D341Med (cell line): ENCODE measurements at places on chromosomes 5 and 9.
A peak's percentile ranks its signal among the peaks of the same experiment; 100 is the strongest.

DNA sequence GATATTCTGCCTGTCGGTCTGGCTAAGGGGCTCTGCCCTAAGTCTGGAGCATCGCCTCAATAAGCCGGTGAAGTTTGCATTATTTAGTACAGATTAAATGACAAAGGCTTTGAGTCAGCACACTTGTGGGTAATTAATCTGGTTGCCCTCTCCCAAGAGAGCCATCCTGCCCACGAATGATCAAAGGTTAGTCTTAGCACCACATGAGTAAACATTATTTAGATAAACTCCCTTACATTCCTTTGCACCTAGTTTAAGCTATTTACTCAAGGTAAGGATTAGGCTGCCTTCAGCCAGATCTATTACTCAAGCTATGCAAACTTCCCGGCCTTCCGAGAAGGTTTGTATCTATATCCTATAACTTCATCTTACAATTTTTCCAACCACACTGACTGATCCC, 572.1 kb downstream of the CHSY3 start:
- DNase-seq, result no peak

DNA sequence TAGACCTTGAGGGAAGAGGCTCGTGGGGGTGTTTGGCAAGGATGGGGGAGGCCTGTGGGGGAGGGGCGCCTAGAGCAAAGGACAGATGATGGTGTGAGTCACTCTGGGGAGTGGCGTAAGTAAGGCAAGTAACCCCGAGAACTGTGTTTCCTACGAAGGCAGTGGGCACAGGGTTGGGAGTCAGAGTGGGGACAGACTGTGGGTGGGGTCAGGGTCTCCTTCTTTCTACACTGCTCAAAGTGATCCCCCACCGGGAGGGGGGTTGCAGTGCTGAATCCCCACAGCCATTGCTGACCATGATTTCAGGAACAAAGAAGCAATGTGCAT, 136.8 kb downstream of the TENT4A start:
- no peak for DNase-seq

GRCh38 chr5:170393958-170394357, 4.8 kb upstream of the KCNMB1 start:
- DNase-seq, result no peak

GRCh38 chr5:145130996-145131395, 704.1 kb downstream of the PRELID2 start:
- DNase-seq, result no peak

GRCh38 chr9:98884849-98885248, 58.9 kb upstream of the COL15A1 start:
- DNase-seq, result no peak

GRCh38 chr5:55303238-55303690, 4.2 kb downstream of the DHX29 start:
- DNase-seq, result no peak

GRCh38 chr5:175129121-175129520, 314.9 kb downstream of the DRD1 start:
- DNase-seq, result no peak

- DNase-seq, result no peak
Observed at GRCh38 chr5:35415309-35415708, 185.0 kb upstream of the PRLR start.

GRCh38 chr9:121886759-121887485, 206.2 kb downstream of the TTLL11 start:
- DNase-seq, result no peak

GRCh38 chr9:17635115-17635890, 56.4 kb downstream of the SH3GL2 start:
- DNase-seq, result no peak

DNA sequence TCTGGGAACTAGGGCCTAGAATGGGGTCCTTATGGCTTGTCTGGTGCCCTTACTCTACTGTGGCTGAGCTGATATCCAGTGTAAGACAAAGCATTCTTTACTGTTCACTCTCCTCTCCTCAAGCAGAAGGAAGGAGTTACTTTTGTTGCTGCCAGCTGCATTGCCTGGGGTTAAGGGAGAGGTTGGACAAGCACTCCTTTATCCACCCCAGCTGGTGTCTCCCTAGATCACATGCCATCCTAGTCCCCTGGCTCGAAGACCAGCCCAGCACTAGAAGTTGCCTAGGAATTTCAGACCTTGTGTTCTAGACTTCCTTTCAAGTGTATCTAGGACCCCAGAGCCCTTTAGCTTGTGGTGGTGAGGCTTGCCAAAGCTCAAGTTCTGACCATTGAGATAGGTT, 1051.5 kb upstream of the C9orf72 start:
- DNase-seq, result no peak

- no peak for DNase-seq
Observed at GRCh38 chr9:32449969-32450368, 65.5 kb downstream of the ACO1 start.

- DNase-seq, result no peak
Observed at GRCh38 chr9:6758248-6758497, 400 bp downstream of the KDM4C start.

- no peak for DNase-seq
Observed at GRCh38 chr5:151139015-151139414, 18.6 kb downstream of the ANXA6 start.

- DNase-seq, result no peak
Observed at GRCh38 chr5:65556718-65557117, 6.2 kb downstream of the CENPK start.

- no peak for DNase-seq
Observed at GRCh38 chr5:61228691-61229280, 66.5 kb upstream of the SMIM15 start.

DNA sequence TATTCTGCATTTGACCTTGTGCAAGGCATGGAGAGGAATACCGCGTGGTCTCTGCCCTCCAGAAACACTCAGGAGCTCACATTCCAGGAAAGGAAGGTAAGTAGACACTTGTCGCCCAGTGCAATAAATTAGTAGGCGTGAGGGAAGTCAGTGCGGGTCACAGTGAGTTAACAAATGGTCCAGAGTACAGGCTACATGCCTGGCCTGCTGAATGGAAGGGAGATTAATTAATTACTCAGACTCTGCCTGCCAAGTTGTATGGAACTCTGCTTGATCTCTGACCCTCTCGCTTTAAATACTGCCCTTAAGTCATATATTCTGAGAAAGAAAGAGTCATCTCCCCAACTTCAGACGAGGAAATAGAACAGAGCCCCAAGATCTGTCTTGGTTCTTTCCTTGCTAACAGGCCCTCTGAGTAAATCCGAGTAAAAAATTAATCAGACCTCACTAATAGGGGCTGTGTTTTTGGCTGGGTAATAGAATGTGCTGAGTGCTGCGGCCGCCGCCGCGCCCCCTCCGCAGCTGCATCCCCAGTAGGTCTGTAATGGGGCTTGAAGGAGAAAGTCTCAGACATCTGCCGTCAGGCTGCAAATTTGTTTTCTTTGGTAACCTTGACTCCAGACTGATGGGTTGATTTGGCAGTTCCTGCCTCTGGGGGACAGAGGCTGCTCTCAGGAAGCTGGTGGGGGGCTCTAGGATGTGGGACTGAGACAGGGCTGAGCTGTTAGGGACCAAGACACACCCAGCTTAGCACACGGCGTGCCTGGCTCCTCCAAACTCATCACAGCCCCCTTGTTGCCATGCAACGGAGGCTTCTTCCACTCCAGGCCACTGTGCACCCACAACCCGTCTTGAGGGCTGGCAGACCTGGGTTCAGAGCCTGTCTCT, 144.4 kb downstream of the NSG2 start:
- no peak for DNase-seq

- no peak for DNase-seq
Observed at GRCh38 chr9:87537625-87538024, 40.0 kb downstream of the DAPK1 start.

DNA sequence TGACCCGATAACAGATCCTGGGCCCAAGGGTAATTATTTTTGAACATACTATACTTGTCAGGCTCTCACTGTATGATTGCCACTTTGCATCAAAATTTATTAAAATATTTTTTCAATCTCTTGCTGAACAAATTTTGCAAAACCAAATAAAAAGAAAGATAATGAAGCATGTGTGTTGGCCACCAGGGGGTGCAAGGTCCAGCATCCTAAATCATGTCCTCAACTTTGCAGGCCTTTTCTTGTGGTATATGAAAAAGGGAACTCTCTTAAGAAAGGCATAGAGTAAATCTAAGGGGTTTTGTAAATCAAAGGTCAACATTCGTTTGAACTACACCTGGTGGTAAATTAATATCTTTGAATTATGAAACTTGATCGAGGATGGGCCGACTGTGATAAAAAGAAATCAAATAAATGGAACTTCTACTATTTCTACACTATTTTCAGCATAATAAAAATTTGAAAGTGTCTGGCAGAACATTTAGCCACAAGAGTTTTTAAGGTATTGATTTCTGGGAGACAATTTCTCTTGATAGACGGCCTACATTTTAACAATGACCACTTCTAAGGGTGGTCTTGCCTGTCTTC, 676.5 kb downstream of the DMRTA1 start:
- DNase-seq, result peak; percentile 42

DNA sequence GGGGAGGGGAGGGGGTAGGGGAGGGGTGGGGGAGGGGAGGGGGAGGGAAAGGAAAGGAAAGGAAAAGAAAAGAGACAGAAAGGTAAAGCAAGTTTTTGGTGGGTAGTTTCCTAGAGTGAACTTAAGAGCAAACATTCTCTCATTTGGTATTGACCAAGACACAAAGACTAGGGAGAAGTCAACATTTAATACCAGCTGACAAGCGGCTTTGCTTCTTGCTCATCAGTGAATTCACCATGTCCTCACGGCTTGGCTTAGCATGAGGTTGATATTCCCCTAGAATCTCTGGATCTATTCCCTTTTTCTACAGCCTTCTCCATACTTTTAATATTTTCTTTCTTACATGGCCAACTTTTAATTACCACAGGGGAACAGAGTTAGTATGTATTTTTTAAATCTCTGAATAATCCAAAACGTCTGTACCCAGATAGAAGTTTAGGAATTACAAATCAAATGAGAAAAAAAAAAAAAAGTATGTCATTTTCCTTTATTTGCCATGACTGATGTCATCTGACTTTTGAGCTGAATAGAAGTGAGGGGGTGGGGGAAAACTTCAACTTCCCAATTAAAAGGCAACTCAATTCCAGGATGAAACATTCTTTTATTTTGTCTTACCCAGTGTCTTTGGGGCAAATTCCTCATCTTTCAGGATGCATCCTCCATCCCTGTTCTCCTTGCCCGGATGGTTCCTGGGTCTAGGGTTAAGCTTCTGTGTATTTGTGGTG, 40.1 kb upstream of the GLIS3 start:
- no peak for DNase-seq

DNA sequence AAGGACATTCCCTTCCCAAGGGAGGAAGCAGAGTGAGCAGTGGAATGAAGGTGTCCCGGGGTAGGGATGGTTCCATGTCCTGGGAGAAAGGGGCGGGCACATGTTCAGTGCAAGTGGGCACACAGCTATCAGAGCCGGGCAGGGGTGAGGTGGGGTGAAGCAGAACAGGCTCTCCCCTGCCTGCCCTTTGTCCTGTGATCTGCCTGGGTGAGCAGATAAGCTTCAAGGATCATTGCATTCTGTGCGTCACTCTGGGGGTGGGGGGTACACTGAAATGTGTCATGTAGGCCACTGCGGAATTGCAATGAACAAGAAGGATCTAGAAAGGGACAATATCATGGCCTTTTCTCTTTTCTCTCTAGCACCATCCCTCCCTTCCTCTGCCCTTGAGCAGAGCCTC, 61.7 kb upstream of the SHB start:
- no peak for DNase-seq

DNA sequence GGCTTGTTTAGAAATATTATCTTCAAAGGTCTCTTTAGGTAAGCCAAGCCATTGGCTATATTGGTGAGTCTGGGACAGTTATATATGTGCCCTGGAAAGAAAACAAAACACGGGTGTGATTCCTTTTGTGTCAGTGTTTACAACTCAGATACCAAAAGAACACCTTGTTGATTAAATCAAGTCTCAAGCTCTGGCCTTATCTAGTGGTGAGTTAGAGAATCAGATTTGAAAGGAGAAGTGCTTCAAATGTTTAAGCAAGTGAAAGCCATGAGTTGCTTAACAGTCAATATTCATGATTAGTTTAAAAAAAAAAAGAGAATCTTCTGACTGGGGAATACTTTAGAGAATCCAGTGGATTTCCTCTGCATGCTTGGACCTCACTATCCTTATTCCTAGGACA, 68.3 kb downstream of the IQGAP2 start:
- no peak for DNase-seq

DNA sequence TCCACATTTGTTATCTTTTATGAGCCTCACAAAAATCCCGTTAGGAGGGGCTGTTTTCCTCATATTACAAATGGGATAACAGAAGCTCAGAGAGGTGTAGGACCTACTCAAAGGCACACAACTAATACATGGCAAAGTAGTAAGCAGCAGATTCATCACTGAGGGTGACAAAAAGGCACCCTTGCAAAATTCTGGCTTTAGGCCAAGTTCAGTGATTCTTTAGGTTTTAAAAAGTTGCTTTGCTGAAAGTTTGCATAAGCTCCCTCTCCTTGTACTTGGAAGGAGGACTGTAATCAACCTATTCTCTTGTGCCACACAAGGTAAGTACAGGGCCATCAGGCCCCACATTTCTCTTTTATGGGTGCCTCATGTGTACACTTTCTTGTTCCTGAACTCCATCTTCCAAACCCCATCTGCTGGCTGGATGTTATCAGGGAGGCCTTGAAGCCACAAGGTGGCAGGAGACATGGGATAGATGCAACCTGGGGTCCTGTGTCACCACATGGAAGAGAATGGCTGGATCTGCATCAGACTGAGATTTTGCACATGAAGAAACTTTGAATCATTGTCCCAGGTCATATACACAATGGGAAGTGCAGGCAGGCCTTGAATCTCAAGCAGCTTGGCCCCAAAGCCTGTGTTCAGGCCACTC, 311.6 kb downstream of the MSX2 start:
- DNase-seq, result no peak

GRCh38 chr5:91122651-91123050, 260.5 kb downstream of the ARRDC3 start:
- DNase-seq, result peak; percentile 30

DNA sequence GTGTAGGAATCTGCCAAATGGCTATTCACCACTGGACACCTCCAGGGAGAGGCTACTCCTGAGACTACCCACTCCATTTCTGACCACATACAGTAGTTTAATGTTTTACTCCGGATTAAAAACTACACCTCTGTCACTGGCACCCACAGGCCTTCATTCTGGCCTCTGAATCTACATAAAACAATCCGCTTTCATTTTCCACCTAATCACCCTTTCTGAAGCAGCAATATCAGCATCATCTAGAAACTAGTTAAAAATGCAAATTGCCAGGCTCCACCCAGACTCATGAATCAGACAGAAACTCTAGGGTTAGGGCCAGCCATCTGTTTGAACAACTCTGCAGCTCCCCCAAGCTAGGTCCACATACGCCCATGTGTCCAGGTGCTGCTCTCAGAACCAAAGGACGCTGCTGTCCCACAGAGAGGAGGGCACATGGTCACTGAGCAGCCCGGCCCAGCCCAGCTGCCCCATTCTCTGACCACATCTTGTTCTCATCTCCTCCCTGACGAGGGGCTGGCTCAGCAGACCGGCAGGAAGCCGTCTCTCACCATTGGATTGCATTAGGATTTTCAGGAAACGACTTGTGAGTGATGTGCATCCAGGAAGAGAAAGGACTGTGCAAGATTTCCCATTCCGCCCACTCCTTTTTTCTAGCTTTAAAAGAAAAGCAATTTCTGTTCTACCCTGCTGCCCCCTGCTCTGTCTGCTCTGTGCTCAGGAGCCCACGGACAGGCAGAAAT, 34.7 kb downstream of the ADAM19 start:
- DNase-seq, result no peak

GRCh38 chr9:6692881-6693361, 47.4 kb upstream of the GLDC start:
- DNase-seq, result no peak
